ENCODE measurements at places on chromosomes 2 and 18.
A peak's percentile ranks its signal among the peaks of the same experiment; 100 is the strongest.

DNA sequence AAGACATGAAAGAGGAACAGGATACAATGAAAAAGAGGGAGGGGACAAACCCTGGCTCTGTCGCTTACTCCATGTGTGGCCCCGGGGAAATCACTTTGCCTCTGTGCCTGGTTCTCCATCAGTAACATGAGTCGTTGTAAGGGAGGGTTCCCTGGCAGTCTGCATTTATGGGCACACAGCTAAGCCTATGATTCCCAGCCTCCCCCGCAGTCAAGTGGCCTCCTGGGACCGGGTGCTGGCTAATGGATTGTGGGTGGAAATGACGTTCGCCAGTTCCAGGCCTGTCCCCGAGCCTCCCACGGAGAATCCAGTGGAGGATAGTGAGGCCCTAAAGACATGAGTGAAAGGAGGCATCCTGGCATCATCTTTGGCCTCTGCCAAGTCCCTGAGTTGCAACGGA lies 42.7 kb downstream of the SFXN5 start:
- DNase-seq, result no peak

- no peak for DNase-seq
Observed at GRCh38 chr18:56873441-56874140, 222.4 kb downstream of the WDR7 start.

- DNase-seq, result no peak
Observed at GRCh38 chr2:45190481-45190942, 181.3 kb upstream of the SIX2 start.

- no peak for DNase-seq
Observed at GRCh38 chr2:143255899-143256298, 126.7 kb downstream of the ARHGAP15 start.

- peak; percentile 76 for DNase-seq
Observed at GRCh38 chr2:96537066-96537733, 648 bp downstream of the ARID5A start.

DNA sequence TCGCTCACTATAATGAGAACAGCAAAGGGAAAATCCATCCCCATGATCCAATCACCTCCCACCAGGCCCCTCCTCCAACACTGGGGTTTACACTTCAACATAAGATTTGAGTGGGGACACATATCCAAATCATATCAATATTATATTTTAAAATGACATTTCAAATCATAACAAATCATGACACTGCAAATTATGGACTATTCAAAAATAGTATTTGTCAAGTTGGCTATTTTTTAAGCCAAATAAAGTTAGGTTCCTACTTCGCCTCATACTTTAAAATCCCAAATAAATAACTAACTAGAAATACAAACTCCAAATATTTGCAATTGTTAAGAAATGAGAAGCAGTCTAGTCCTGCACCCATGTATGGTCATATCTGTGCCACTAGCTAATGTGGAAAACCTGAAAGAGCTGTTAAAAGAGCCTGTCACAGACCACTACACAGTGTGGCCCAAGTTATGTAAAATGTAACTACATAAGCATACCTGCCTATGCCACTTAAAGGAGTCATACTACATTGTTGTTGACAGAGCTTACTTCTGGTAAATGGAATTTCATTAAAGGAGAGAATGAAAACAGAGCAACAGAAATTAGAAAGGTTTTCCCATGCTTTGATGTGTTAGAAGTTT lies 334.7 kb upstream of the GULP1 start:
- DNase-seq, result no peak

DNA sequence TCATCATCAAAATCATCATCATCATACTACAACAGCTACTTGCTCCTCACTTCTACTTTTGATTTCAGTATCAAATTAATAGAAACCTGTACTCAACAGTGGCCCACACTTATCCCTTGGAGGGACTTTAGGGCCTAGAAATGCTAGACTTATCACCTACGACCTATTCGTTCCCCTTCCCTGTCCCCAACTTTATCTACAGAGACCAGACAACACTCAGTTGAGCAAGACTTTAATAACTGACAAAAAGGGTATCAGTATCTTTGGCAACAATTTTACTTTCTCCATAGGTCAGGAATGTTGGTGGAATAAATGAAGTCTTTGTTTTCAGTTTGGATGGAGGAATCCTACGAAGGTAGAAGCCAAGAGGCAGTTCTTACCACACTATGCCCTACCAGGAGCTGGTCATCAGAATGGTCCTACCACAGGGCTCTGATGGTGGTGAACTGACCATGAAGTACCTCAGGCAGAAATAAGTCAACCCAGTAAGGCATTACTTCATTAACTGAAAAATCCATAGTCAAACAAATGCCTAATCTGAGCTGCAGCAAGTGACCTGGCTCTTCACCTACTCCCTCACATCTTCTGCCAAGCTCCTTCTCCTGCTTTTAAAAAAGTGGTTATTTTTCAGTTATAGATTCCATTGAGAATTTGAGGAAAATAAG lies 26.6 kb downstream of the MBD2 start:
- DNase-seq, result no peak

DNA sequence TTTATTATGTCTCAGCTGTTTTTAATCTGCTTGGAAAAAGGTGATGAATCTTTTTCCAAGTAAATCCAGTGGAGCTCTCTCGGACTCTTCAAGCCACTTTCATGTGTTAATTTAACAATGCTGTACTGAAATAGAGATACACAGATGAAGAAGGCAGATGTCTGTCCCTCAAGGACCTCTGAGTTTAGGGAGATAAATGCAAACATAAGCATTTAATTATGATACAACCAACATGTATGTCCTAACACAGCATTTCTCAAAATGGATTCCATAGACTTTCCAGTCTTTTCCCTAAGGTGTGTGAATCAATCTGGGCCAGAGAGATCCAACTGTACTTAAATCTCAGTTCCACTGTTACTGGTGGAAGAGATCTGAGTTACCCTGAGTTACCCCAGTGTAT lies 262.4 kb downstream of the RND3 start:
- DNase-seq, result no peak

GRCh38 chr2:40797120-40797519 lies 345.2 kb upstream of the SLC8A1 start:
- DNase-seq, result no peak

DNA sequence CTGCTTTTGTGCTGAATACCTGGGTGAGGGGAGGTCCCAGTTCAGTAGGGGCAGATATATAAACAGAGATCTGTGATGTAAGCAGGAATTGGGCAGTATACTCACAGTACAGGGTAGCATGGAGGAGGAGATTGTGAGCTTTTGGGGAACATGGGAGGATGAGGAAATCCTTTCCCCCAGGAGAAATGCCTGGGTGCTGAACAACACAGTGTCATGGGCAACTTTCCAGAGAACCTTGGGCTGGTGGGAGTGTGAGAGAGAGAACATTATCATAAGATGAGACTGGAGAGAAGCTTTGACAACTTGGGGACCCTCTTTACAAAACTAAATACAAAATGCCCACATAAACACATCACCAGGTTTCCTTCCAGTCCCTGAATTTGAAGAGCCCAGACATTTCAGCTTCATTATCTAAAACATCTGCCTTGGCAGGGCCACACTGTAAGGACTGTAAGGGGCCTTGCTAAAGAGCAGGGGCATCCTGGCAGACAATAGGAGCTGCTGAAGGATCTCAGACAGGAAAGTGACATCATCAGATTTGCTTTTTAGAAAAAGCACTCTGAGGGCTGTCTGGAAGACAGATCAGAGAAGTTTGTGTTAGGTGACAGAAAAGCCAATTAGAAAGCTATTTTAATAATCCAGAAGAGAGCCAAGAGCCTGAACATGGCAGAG lies 303.1 kb upstream of the FBXO11 start:
- DNase-seq, result no peak

DNA sequence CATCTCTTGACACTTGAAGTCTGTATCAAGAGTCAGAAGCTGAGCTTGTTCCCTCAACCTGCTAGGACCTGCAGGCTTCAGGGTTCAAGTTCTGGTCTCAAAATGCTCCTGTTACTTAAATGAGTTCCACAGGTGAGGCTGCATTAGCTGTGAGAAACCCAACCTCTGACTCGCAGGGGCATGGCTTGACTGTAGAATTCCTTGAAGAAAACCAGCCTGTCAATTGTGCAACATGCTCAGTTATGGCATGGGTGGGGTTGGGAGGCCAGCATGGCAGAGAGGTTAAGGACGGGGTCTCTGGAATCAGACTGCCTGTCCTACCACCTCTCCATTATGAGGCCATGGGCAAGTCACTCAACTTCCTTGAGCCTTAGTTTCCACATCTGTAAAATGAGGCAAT lies 235.8 kb downstream of the EN1 start:
- no peak for DNase-seq

DNA sequence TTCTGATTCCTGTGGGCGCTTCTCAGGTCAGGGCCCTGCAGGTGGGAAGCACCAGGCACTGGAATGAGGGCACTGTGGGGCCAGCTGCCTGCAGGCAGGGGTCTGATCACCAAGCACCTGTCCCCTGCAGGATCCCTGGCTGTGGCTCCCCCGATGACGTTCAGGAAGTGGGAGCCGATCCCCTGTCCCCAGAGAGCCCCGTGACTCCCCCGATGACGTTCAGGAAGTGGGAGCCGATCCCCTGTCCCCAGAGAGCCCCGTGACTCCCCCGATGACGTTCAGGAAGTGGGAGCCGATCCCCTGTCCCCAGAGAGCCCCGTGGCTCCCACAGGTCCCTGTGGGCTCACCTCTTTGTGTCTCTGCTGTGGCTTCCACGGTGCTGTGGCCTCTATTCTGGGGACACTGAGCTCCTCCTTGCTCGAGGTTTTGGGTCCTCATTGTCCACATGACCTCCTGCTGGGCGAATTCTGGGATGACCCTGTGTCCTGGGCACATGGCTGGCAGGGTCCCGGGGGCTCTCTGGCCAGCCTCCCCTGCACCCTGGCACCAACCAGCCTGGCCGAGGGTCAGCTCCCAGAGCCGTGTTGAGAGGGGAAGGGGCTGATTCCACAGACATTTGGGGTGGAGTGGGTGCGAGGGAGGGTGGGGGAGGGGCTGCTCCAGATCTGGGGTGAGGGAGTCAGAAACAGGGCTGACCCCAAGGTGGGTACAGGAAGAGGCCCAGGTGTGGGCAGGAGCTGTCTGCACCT lies 4.8 kb downstream of the NEU4 start:
- no peak for DNase-seq

DNA sequence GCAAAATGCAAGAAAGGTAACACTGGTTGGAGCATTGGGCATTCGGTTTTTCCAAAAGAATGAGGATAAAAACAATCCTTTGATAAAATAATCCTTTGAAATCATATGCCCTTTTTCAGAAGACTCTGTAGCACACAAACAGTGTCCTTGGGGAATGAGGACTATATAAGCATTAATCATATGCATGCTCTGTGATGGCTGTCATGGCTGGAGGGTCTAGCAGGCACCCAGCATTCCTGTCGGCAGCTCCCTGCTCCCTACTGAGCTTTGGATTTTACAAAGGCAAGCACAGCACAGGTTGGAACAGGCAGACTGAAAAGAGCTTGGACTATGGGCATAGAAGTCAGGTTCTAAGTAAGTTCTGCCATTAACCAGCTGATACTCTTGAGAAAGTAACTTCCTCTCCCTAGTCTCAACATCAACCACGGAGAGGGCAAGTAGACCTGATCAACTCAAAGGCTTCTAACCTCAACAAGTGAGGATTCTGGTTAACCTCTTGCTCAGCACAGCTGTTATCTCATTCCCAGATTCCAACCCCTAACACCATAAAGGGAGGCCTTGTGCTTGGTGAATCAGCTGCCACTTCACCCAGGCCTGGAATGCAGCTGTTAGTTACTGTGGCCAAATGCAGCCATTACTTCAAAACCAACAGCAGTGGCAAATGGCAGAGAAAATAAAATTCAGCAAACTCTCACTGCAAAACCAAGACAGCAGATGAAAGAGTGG lies 29.5 kb downstream of the GALNT14 start:
- no peak for DNase-seq

DNA sequence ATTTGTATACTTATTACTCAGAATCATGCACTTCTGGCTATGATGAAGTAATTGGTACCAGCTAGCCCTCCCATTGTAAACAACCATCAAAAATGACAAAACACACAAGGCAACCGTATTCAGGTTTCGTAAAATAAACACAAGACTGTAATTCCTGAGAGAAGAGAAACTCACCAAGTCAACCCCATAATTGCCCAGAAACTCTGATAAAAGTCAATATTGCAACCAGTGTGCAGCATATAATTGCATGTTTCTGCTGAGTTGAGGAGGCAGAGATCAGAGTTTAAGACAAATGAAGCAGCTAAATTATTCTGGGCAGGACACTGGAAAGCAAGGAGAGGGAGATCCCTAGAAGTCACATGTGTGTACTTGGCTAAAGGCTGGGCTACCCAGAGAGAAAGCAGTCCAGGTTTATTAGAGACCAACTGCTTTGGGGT lies 90.3 kb downstream of the ROCK2 start:
- no peak for DNase-seq

- no peak for DNase-seq
Observed at GRCh38 chr2:144509001-144509878, 10.7 kb downstream of the ZEB2 start.

GRCh38 chr18:31511098-31511497 lies 13.1 kb downstream of the DSG2 start:
- no peak for DNase-seq

- DNase-seq, result no peak
Observed at GRCh38 chr2:241759067-241759807, 17.4 kb upstream of the GAL3ST2 start.

DNA sequence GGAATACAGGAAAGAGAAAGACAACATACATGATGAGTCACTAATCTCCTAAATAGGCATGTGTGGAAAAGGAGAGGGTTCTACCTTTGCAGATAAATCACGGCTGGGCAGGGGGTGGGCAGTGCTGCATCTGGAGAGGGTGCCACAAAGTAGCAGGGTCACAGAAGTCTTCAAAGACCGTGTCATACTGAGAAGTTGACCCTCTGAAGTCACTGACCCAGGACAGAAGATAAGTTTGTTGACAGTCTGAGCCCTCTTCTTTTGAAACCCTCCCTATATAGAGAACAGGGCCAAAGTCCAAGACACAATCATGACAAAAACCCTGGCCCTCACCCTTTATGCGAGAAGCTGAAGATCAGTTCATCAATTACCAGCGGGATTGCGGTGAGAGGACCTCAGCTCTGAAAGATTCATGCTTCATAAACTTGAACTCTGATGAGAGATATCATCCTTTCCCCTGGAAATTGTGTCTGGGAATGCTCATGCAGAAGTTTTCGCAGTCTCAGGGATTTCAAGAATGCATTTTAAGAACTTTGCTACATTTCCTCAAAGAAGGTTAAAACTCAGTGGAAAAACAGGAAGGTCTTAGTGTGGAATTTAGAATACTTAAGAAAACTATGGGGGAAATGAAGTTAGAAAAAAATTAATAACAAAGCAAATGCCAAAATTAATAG lies 129.5 kb downstream of the FAM124B start:
- no peak for DNase-seq

- DNase-seq, result no peak
Observed at GRCh38 chr2:37793004-37793403, 121.6 kb upstream of the CDC42EP3 start.
